ENCODE measurements at places on chromosomes 5 and 9.

DNA sequence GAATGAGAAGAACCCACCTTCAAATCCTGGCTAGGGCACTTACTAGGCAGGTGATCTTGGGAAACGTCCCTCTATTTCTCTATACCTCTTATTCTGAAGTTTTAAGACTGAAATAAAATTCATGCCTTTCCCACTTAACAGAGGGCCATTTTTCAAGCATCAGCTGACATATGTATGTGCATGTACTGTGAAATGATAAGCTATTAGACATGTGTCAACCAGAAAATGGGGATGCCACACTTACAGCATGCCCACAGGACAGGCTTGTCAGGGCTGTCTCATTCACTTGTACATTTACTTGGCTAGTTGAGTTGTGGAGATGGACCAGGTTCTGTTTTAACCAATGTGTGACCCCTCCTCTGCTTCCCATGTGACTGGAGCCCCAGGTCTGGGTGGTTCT is 78.5 kb downstream of the C9orf152 start:
- DNase-seq = no peak

- DNase-seq = peak; percentile 36
These were observed 79.4 kb upstream of the CCDC112 start for GRCh38 chr5:115375893-115376292.

DNA sequence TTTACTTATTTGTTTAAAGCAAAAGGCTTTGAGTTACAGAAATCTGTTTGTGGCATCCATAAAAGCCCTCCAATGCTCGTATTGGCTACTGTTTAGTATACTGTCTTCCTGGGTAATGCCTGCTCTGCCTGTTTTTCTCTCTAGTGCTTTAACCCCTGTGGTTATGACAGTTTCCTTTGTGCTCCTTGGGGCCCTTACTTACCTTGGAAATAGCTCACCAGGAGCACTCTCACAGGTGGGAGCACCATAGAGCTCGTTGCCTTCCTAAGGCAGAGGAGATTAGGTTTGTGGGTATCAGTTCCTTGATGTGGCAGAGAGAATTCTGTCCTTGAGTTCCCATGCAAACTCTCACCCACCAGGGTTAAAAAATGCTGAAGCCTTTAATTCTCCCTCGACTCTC is 242.8 kb downstream of the CDH18 start:
- DNase-seq = no peak

DNA sequence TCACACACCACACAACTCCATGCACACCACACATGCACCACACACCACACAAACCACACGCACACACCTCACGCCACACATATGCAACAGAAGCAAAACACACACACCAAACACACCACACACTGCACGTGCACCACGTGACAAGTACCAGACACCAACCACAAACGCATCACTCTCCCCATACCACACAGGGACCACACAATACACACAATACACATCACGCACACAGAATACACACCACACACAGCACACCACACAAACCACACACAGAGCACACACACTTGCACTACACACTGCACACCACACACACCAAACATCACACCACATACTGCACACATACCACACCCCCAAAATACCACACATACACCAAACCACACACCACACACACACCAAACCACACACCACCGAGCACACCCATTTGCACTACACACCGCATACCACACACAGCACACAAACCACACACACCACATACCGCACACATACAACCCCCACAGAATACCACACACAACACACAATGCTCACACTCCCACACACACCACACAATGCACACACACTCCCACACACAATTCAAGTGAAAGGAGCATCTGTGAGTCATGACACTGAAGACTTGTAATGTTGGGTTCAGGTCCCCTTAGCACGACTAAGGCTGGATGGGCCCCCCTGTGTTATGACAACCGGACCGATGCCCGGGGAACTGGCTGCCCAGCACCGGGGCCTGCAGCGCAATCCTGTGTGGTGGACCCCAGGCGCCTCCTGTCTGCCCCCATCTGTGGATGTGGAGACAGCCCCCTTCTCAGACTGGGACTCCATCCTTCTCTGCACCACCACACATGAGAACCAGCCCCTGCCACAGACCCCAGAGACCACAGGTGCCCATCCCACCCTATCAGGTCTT is 6.0 kb upstream of the ZDHHC11 start:
- DNase-seq = peak; percentile 16

DNA sequence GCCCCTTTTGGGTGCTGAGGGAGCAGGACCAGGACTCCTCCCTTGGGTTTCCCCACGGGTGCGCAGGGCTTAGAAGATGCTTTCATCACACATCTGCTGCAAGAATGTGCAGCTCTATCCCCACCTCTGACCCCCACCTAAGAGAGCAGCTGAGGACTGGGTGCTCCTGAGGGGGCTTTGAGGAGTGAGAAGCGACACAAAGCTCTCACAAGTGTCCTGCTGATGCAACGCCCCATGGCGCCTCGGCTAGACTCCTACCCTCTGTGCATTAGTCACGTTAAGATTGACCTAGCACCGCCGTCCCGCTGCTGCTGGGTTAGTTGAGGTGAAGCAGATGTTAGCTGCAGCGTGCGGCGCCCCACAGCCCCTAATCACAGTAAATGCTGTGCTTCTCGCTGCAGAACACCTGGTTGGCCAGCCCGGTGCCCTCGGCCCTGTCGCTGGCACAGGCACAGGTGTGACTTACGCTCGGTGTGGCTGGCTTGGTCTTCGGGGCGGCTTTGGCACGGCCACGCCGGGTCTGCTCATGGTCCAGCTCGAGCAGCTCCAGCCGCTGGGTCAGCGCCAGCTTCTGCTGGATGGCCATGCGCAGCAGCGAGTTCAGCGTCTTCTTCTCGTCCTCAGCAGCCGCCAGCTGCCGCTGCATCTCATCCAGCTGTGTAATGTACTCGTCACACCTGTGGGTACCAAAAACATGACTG is 45.0 kb upstream of the IPPK start:
- no peak for DNase-seq

- no peak for DNase-seq
These were observed 228.7 kb upstream of the NR4A3 start for GRCh38 chr9:99592834-99593574.

All from fibroblast of pulmonary artery (primary cell).